ENCODE measurements at places on chromosomes 2 and 18.

GRCh38 chr18:23933407-23933806, 81.1 kb upstream of the TTC39C start:
- no peak for DNase-seq

DNA sequence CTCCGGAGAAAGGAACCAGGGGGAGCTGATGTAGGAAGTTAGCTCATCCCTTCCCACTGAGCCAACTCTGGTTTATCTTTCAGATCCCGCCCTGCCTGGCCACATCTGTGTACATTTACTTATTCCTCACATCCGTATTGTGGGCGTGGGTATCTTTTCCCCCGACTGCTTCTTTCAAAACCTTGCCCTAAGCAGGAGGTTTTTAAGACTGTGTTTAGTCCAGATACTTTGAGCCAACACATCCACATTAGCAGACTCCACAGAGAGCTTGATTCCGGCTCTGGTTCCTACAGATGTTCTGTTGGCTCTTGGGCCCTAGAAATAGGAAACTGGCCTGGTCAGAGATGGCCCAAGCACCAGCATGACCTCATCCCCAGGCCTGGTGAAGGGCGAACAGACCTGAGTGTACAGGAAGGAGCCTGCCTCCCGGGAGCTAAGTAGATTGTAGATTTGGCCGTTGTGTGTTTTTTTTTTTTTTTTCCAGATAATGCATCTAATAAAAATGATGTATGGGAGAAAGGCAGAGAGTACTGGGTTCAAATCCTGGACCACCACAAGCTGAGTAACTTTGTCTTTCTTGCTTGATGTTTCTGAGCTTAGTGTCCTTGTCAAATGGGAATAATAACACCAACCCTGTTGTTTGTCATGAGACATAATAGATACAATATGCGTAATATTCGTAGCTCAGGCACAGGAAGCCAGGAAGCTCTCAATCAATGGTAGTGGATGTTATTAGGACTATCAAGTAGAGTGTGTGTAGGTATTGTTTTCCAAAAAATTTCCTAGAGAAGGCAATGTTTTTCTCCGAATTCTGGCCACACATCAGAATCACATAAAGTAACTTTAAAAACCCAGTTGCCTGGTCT, 92.3 kb downstream of the PRKCE start:
- no peak for DNase-seq

GRCh38 chr2:226782092-226782713, 17.4 kb downstream of the IRS1 start:
- no peak for DNase-seq

GRCh38 chr2:55302241-55302640, 33.2 kb upstream of the MTIF2 start:
- DNase-seq = no peak

DNA sequence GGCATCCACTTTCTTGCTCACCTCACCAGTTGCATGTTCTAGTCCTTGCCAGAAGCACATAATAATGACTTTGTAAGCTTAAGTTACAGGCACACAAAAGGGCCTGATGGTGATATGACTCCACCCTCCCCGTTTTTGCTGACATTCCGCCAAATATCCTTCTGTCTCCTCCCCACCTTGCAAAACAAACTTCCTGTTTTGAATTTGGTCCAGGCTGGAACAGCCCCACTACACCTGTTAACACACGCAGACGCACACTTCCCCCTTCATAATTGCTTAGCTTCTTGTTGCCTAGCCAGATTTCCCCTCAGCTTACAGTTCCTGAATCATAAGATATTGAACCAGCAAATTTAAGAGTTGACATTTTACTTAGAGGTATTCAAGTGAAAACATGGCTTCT, at the start of gene MGAT5:
TSS of gene MGAT5 (plus strand) at position 269 of the 400 bp plus-strand sequence. CDS start 332 bp downstream, outside the sequence.
- no peak for DNase-seq

- no peak for DNase-seq
Observed at GRCh38 chr2:133223226-133223625, 345.0 kb downstream of the NCKAP5 start.

DNA sequence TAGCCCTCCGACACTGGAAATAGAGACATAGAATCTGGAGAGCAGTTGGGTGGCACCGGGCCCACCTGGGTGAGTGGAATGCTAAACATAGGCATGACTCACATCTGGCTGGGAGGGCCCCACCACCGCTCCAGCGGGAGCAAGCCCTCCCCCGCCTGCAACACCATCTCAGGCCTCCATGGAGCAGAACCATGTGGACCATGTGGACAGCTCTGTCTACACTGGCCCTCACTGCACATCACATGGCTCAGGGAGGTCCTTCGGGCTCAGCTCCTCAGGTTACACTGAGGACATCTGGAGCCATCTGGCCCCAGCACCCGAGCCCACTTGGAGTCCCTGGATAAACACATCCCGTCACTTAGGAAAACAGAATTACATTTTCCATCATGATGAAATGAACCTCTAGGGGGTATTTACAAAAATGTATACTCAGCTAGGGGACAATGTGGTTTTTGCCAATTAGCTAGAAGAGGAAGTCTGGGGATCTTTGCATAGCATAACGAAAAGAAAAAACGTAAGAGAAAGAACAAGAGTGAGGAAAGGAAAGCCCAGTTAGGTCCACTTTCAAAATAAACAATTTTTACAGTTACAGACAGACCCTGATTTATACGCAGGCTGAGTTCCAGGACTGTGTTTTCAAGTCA, 30.7 kb upstream of the MLPH start:
- DNase-seq = no peak

GRCh38 chr18:39058386-39059000, 1492.9 kb upstream of the CELF4 start:
- DNase-seq = no peak

GRCh38 chr2:25714740-25715139, 41.4 kb upstream of the DTNB start:
- DNase-seq = peak; percentile 38

DNA sequence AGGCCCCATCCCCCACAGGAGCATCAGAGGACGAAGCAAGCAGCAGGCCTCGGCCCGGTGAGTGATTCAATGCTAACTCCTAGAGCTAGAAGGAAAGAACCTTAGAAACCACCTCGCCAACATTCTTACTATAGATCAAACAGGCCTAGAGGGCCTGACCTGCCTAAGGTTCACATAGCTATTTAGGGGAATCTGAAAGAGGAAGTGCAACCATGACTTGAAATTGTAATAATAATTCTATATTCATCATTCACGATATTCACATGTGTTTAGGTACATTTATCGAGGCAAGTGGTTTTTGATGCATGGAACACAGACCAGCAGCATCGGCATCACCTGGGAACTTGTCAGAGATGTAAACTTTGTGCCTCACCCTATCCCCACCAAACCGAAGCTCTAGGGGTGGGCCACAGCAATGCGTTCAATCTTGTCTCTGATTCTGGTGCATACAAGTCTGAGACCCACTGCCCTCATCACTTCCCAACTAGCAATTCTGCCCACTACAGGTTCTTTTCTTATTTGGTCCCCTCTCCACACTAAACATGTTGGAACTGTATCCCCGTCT, 78.0 kb upstream of the DNMT3A start:
- no peak for DNase-seq

DNA sequence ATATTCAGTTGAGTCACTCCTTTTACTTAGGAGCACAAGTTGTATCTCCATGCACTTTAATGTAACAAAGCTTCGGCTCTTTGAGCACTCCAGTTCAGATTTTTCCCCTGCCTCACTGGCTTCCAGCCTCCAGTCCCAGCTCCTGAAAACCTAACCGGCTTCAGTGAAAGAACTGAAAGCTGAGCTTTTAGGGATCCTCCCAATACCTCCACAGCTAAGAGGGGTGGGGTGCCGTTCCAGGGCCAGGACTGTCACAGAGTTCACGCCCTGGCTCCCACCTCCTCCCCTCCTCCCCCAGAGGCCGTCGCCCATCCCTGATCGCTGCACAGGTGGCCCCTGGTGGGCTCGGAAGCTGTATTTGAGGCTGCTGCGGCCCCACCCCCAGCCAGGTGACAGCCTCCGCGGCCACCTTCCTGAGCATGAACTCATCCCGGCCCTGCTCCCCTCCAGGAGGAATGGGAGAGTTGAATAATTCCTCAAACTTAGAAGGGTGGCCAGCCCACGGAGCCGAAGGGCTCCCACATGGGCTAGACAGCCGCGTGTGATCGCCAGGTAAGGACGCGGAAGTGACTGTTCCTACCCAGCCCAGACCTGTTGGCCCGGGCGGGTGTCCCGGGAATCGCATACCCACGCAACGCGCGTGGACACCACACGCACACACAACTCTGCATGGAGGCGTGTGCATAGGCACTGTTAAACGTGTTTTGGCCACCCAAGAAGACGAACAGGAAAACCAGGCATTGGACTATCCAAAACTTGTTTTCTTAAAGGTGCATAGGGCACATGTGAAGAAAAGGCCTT, 1.8 kb downstream of the MYO5B start:
- no peak for DNase-seq

GRCh38 chr2:80573950-80574349, 269.4 kb upstream of the LRRTM1 start:
- DNase-seq = no peak

- peak; percentile 52 for DNase-seq
Observed at GRCh38 chr2:25606892-25607291, 66.5 kb downstream of the DTNB start.

- no peak for DNase-seq
Observed at GRCh38 chr18:75161256-75162028, 47.5 kb downstream of the PTGR3 start.

- no peak for DNase-seq
Observed at GRCh38 chr2:119724656-119725485, 34.9 kb upstream of the PTPN4 start.

DNA sequence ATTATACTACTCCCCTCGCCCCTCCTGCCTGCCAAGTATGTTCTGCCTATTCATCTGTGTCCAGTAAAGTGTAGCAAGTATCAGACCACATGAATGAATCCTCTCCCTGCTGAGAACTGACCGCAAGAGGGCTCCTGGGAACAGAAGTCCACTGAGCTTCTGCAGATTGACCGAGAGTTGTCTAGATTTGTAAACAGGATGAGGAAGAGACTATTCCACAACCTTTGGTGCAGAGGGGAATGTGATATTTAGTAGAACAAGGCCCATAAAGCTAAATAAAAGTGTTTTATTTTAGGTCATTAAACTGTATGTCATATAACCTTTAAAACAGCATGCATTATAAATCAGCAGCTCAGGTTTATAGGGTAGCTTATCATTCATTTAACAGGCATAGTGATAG, 377.0 kb downstream of the DCC start:
- DNase-seq = no peak

DNA sequence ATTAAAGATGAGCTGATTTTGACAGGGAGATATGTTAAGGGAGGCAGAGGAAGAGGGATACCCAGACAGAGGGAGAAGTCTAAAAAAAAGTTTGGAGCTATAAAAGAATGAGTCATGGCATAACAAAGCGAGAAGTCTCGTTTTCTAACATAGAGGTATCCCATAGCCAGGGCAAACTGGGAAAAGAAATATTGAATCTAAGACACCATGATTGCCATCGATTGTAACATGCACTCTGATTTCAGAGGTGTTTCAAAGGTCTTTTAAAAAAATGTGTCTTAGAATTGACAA, 110.7 kb downstream of the MDH1 start:
- no peak for DNase-seq

DNA sequence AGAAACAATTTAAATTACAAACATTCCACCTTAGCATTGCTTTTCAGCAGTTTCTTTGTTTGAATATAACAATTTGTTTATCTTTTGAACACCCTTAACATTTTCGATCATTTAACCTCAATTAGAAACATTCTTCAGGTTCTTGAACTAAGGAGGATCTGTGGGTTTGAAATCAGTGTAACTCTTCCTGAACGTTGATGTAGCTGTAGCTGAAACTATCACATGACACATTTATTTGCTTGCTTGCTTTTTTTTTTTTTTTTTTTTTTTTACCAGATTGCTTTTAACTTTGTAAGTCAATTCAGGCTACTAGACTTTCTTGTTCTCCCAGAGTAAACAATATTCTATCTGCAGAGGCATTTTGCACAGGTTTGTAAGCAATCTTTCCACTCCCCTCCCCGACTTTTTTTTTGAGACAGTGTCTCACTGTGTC, 47.6 kb downstream of the GPD2 start:
- DNase-seq = no peak

DNA sequence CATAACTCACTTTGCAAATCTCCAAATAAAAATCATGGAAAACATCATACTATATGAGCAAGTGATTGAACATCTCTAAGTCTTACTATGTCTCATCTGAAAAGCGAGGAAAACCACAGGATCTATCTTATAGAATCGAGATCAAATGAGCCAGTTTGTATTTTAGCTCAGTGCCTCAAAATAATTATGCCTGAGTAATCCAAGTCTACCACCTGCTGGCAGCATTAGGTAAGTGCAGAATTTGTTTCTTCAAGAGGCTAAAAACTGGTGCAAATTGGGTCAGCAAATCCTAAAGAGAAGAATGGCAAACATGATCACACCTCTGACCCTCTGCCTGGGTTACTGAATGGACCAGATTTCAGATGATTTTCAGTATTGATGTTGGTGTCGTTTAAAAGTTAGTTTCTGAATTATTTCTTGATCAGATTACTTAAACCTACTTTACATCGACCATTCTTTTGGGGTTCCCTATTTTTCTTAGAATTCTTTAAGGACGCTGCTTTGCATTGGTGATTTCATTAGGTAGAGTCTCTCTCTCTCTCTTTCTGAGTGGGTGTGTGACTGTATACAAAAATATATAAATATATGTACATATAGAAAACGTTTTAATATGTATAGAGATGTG, 12.7 kb upstream of the FHOD3 start:
- peak; percentile 61 for DNase-seq

DNA sequence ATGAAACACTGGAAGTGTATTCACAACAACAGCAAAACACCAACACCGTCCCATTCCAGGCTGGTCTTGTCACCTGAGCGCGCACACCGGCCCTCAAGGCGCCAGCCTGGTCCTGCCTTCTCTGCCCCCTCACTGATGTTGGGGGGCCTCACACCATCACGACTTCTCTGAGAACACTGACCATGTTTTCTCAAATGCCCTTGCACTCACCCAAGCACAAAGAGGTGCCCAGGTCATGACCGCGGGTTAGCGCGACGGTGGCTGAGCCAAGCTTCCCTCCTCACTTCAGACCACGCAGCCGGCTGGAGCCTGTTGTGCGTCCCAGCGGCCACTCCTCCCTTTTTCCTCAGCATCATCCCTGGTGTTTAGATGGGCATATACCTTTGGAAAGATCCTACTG, 101.3 kb upstream of the SALL3 start:
- DNase-seq = no peak

- DNase-seq = no peak
Observed at GRCh38 chr2:96697476-96697875, 42.4 kb downstream of the LMAN2L start.

- no peak for DNase-seq
Observed at GRCh38 chr2:10120877-10121574, 1.5 kb upstream of the RRM2 start.

GRCh38 chr2:192159208-192159607, 35.5 kb downstream of the TMEFF2 start:
- no peak for DNase-seq

DNA sequence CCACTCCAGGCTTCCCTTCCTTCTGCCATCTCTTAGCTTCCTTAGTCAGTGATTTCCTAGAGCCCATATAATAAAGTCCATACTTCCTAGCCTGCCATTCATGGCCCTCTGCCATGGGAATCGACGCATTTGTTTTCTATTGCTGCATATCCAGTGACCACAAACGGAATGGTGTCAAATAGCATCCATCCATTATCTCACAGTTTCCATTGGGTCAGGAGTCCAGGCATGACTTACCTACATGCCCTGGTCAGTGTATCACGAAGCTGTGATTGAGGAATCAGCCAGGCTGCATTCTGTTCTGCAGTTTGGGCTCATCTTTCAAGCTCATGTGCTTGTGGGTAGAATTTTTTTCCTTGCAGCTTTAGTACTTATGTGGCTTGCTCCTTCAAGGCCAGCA, 209.7 kb upstream of the EPAS1 start:
- no peak for DNase-seq

- no peak for DNase-seq
Observed at GRCh38 chr18:45282101-45282812, 333.0 kb upstream of the SLC14A2 start.

GRCh38 chr2:136135921-136136906, 18.3 kb upstream of the CXCR4 start:
- DNase-seq = no peak
